Naive thymus-derived CD8-positive, alpha-beta T cell (primary cell): ENCODE measurements at places on chromosomes 5 and 9.

- H3K4me1 ChIP-seq, result peaks cover 6% of the 10 kb centered on the region
- no peak overlapping the region for H3K27ac ChIP-seq
- H3K4me3 ChIP-seq, result no peak overlapping the region
- H3K36me3 ChIP-seq, result no peaks in the 10 kb centered on the region
These were observed 59.5 kb downstream of the RAD23B start for GRCh38 chr9:107342476-107343161.

DNA sequence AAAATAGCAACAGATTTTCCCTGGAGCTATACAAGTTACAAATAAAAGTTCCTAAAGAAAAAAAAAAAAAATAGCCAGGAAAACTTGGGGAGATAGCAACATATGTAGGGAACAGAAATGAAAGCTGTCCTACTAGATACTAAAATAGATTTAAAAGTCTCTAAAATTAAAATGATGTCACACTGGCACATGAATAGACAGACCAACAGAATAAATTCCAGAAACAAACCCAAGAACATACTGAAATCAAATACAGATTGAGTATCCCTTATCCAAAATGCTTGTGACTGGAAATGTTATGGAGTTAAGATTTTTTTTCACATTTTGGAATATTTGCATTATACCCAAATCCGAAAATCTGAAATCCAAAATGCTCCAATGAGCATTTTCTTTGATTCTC lies 23.8 kb downstream of the GOLPH3 start:
- H3K36me3 ChIP-seq, result peaks cover 5% of the 10 kb centered on the region
- H3K27me3 ChIP-seq, result no peaks in the 10 kb centered on the region
- H3K4me3 ChIP-seq, result no peak overlapping the region

DNA sequence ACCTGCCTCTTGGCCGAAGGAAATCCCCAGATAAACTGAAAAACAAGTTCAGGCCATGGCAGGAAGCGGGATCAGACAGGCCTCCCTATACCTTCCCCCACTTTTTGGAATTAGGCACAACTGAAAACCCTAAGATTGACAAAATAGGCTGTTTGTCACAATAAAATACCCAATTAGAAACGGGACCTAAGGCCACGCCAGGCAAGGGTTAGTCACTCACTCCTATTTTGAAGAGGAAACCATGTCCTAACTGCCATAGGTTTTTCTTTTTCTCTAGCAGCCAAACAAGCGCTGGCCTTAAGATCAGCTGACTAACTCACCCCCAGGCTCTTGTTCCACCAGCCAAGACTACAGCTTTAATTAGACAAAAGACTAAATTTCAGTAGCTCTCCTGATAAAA lies 11.9 kb downstream of the FBP2 start:
- DNase-seq, result no peak
- H3K4me1 ChIP-seq, result peaks cover 8% of the 10 kb centered on the region
- peaks cover 6% of the 10 kb centered on the region for H3K27me3 ChIP-seq
- no peak overlapping the region for H3K27ac ChIP-seq
- H3K36me3 ChIP-seq, result no peaks in the 10 kb centered on the region

DNA sequence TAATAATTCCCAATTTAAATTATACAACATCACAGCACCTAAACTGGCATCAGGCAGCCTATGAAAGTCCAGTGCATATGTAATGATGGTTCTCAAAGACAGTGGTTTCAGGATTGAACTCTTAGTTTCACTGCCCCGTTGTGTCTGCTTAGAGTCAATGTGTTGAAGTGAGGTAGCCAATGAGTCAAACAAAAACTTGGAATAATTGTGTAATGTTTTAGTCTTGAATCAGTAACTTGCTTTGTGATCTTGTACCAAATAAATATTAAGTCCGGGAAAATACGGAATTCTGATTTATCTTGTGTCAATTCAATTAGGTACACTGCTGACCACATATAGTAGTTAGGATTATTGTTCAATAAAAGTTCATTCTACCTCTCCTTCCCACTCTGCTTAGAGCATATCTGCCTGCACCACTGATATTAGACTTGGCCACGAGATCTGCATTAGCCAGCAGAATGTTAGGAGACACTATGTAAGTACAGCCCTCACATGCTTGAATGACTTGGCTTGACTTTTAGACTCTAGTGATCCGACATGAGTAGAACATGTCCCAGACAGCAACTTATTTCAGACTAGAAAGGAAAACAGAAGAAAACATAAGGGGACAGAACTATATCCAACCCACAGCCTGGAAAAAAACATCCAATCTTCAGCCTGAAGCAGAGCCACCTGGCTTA lies 441.5 kb upstream of the PTGER4 start:
- no peaks in the 10 kb centered on the region for H3K4me1 ChIP-seq
- H3K36me3 ChIP-seq, result peaks cover 5% of the 10 kb centered on the region
- no peaks in the 10 kb centered on the region for H3K27me3 ChIP-seq

DNA sequence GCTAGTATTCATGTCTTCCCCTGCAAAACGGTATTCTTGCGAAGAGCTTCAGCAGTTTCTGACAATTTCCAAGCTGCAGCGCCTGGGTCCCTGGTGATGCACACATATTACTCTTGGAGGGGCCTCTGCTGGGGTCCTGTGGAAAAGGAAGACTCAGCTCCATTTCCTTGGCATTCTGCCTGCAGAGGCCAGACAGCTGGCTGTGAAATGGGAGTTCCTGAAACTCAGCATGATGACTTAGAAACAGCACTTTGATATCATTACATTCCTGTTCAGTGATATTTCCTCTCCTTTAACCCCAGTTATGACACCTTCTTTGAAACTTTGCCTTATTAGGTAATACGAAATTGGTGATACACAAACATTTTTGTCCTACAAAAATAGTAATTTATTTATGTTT lies 98.5 kb downstream of the APBA1 start:
- H3K4me1 ChIP-seq, result no peaks in the 10 kb centered on the region
- peaks cover 1% of the 10 kb centered on the region for H3K27me3 ChIP-seq
- H3K36me3 ChIP-seq, result no peaks in the 10 kb centered on the region

- H3K4me3 ChIP-seq, result no peak overlapping the region
- no peak overlapping the region for H3K27ac ChIP-seq
- no peaks in the 10 kb centered on the region for H3K4me1 ChIP-seq
- DNase-seq, result no peak
- peaks cover 64% of the 10 kb centered on the region for H3K36me3 ChIP-seq
These were observed 102.0 kb downstream of the KLHL3 start for GRCh38 chr5:137633896-137634295.

GRCh38 chr5:71924980-71925379 lies 182.3 kb upstream of the MAP1B start:
- no peak overlapping the region for H3K4me3 ChIP-seq
- no peaks in the 10 kb centered on the region for H3K36me3 ChIP-seq
- no peaks in the 10 kb centered on the region for H3K4me1 ChIP-seq
- peaks cover 3% of the 10 kb centered on the region for H3K27me3 ChIP-seq
- DNase-seq, result no peak

GRCh38 chr9:2663461-2664173 lies 42.0 kb downstream of the VLDLR start:
- H3K4me3 ChIP-seq, result no peak overlapping the region
- no peak for DNase-seq
- H3K27ac ChIP-seq, result no peak overlapping the region
- peaks cover 2% of the 10 kb centered on the region for H3K36me3 ChIP-seq
- no peaks in the 10 kb centered on the region for H3K4me1 ChIP-seq

DNA sequence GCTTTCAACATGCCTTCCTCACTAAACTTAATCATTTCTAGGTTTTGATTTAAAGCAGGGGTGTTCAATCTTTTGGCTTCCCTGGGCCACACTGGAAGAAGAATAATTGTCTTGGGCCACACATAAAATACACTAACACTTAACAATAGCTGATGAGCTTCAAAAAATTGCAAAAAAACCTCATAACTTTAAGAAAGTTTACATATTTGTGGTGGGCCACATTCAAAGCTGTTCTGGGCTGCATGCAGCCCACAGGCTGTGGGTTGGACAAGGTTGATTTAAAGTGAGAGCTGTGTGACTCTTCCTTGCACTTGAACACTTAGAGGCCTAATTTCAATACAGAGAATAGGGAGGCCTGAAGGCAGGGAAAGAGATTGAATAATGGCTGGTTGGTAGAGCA lies 598.3 kb downstream of the EFNA5 start:
- no peak overlapping the region for H3K27ac ChIP-seq
- no peaks in the 10 kb centered on the region for H3K4me1 ChIP-seq
- H3K4me3 ChIP-seq, result no peak overlapping the region
- no peaks in the 10 kb centered on the region for H3K36me3 ChIP-seq
- no peak for DNase-seq
- H3K27me3 ChIP-seq, result no peaks in the 10 kb centered on the region

- no peaks in the 10 kb centered on the region for H3K27me3 ChIP-seq
- no peak overlapping the region for H3K4me3 ChIP-seq
- no peak overlapping the region for H3K27ac ChIP-seq
- no peak for DNase-seq
These were observed 20.1 kb downstream of the SREK1 start for GRCh38 chr5:66164044-66164790.

DNA sequence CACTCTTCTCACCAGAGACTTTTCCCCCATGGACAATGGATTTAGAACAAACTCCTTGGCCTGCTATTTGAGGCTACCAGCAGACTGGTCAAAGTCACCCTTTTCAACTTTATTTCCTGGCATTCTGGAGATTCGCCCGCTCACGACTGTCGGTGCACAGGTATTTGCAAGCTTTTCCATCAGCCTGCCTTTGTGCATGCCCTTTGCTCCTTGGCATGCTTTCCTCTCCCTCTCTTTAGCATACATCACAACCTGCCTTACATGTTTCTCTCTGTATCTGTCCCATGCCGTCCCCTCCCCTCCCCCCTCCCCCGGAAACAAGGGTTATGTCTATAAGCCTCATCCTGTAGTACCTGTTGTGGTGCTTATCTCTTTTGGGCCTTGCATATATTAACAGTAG lies 257.1 kb downstream of the AOPEP start:
- no peak overlapping the region for H3K4me3 ChIP-seq
- peaks cover 9% of the 10 kb centered on the region for H3K36me3 ChIP-seq
- H3K4me1 ChIP-seq, result peaks cover 5% of the 10 kb centered on the region
- no peak overlapping the region for H3K27ac ChIP-seq
- no peak for DNase-seq

DNA sequence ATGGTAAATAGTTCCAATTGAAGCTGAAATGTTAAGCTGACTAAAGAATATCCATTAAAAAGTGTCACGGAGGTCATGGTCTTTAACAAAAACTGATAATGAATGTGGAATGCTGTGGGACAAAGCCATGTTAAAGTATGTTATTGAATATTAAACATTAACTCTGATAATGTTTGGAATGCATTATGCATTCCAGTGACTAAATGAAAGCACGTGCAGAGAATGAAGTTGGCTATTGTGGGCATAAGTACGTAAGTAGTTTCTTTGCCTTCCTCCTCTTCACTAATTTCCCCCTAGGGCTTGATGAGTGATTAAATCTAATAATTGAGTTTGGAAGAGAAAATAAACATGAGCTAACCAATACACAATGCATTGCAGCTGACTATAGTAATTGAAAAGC lies 640.4 kb upstream of the CDH10 start:
- H3K36me3 ChIP-seq, result no peaks in the 10 kb centered on the region
- H3K4me1 ChIP-seq, result no peaks in the 10 kb centered on the region
- H3K27me3 ChIP-seq, result no peaks in the 10 kb centered on the region
- H3K4me3 ChIP-seq, result no peak overlapping the region
- H3K27ac ChIP-seq, result no peak overlapping the region
- no peak for DNase-seq

- no peaks in the 10 kb centered on the region for H3K27me3 ChIP-seq
- peak overlapping the region; percentile 3 for H3K27ac ChIP-seq
- DNase-seq, result no peak
- peaks cover 30% of the 10 kb centered on the region for H3K4me1 ChIP-seq
These were observed 8.4 kb downstream of the UBTD2 start for GRCh38 chr5:172274951-172275753.

DNA sequence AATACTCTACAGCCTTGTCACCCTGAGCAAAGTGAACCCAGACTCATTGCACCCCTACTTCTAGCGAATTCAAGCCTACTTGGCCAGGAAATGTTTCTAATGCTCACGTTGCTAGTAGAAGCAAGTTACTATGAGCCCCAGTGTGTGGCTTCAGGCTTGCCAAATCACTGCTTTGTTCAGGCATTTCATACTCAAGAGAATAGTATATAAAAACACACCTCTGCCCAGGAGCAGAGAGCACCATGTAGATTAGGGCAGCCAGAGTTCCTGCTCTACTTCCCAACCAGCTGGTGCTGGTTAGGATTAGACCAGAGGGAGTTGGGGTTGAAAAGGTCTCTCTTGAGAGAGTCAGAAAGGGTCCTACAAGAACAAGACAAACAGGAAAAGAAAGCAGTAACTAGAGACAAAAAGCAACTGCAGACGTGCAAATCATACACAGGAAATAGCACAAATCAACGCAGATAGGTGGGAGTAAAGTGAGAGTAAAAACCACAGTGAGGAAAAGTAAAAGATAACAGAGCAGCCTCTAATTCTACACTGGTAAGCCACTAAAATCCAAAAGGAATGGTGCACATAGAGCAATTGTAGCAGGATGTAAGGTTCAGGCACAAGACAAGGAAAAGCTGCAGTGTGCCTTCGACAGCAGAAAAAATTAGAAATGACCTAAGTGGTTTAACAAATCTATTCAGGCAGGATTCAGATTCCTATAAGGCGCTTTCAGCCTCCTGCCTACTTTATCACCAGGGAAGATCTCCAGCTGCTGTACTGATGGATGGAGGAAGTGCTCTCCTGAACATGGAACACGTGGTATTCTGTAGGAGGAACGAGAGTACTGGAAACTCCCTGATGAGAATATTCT lies 49.6 kb upstream of the KIF2A start:
- H3K4me1 ChIP-seq, result peaks cover 77% of the 10 kb centered on the region
- DNase-seq, result peak; percentile 7
- H3K36me3 ChIP-seq, result no peaks in the 10 kb centered on the region
- H3K4me3 ChIP-seq, result peak overlapping the region; percentile 85
- H3K27me3 ChIP-seq, result no peaks in the 10 kb centered on the region

DNA sequence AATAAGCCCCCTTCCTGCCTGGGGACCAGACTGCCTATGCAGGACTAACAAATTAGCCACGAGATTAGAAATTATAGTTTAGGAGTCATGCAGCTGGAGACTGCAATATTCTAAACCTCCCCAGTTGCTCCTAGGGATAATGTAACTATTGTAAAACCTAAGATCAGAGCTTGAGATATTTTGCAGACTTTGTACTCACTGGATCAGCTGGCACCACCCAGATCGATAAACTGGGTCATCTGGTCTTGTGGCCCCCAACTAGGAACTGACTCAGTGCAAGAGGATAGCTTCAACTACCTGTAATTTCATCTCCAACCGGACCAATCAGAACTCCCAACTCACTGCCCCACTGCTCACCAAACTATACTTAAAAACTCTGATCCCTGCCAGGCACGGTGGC lies 38.2 kb downstream of the DNAJC21 start:
- no peak for DNase-seq
- H3K4me1 ChIP-seq, result no peaks in the 10 kb centered on the region
- H3K4me3 ChIP-seq, result no peak overlapping the region

- no peaks in the 10 kb centered on the region for H3K4me1 ChIP-seq
- H3K4me3 ChIP-seq, result no peak overlapping the region
- H3K27me3 ChIP-seq, result peaks cover 35% of the 10 kb centered on the region
- no peak overlapping the region for H3K27ac ChIP-seq
These were observed 206.3 kb downstream of the GABBR2 start for GRCh38 chr9:98502311-98502975.

- no peak overlapping the region for H3K27ac ChIP-seq
- H3K27me3 ChIP-seq, result peaks cover 4% of the 10 kb centered on the region
- no peaks in the 10 kb centered on the region for H3K36me3 ChIP-seq
- DNase-seq, result no peak
- no peaks in the 10 kb centered on the region for H3K4me1 ChIP-seq
- no peak overlapping the region for H3K4me3 ChIP-seq
These were observed 170.1 kb downstream of the GABBR2 start for GRCh38 chr9:98538626-98539031.
